ENCODE measurements at places on chromosomes 1 and 21. TPM values are rescaled to one million over a fixed set of nuclear protein-coding genes. Genes with fewer than 3 reads are reported as not detected.

SIK1 gene
- total RNA-seq: 12.8 TPM

KRTAP19-6 gene
- not detected for total RNA-seq

GCSAML gene
- total RNA-seq: not detected

KRTAP22-1 gene
- not detected for total RNA-seq

SPRR1B gene
- total RNA-seq: not detected

TDRD5 gene
- not detected for total RNA-seq

SELE gene
- total RNA-seq: not detected

FPGT gene
- 6.2 TPM for total RNA-seq

PCBP3 gene
- 0.77 TPM for total RNA-seq

ST6GALNAC5 gene
- total RNA-seq: not detected

RGS8 gene
- total RNA-seq: not detected

SFN gene
- total RNA-seq: 397 TPM

CACHD1 gene
- 1.7 TPM for total RNA-seq

SLAMF9 gene
- total RNA-seq: 0.22 TPM

MXRA8 gene
- total RNA-seq: 0.17 TPM

MPZ gene
- 0.21 TPM for total RNA-seq

PTPN7 gene
- total RNA-seq: 0.03 TPM

HMCN1 gene
- 0.09 TPM for total RNA-seq

AKR7A3 gene
- 0.16 TPM for total RNA-seq

MAP3K7CL gene
- 2.0 TPM for total RNA-seq

SLC66A1 gene
- total RNA-seq: 23.2 TPM

ADGRL4 gene
- total RNA-seq: not detected

MFSD2A gene
- total RNA-seq: 4.4 TPM

CD58 gene
- 20.8 TPM for total RNA-seq

MROH9 gene
- not detected for total RNA-seq

CELA2A gene
- not detected for total RNA-seq

MED8 gene
- 38.1 TPM for total RNA-seq

C4BPA gene
- total RNA-seq: 0.58 TPM

SYCP1 gene
- total RNA-seq: not detected

RIPK4 gene
- 14.0 TPM for total RNA-seq

SPRR2B gene
- not detected for total RNA-seq

ZNF683 gene
- not detected for total RNA-seq

ACP6 gene
- total RNA-seq: 19.1 TPM

ARHGEF10L gene
- total RNA-seq: 4.9 TPM

NEK2 gene
- 38.5 TPM for total RNA-seq

AGMAT gene
- 6.1 TPM for total RNA-seq

THEM4 gene
- 13.3 TPM for total RNA-seq

All from A549 treated with CpdA at 1 μM for 4 hours (cell line).